ENCODE measurements at places on chromosomes 7 and 10.

DNA sequence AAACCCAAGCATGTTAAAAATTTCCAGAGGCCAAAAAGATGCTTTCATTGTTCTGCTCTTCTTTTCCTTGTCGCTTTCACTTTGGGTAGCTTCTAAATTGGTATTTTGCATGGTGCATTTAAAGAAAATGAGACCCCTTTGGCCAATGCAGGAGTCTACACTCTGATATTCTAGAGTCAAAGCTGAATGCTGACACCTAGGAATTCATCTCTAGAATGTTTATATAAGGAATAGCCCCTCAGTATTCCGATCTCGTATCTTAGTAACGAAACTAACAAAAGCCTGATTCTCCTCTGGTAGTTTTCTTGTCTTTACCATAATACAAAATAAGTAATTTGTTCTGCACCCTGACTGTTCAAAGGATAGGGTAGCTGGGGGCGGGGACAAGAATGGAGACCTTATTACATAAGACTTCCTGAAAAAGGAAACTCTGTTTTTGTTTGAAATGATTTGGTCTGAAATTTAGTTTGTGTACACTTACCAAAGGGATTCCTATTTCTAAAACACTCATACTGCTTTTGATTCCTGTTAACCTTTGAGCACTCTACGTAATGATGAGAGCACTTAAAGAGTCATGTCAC is 17.1 kb downstream of the IKZF1 start:
- peaks cover 76% of the 10 kb centered on the region for H3K4me1 ChIP-seq
- H3K36me3 ChIP-seq: peaks cover 65% of the 10 kb centered on the region
- peak overlapping the region; percentile 7 for H3K4me3 ChIP-seq
- DNase-seq: peak; percentile 84
- no peaks in the 10 kb centered on the region for H3K27me3 ChIP-seq

DNA sequence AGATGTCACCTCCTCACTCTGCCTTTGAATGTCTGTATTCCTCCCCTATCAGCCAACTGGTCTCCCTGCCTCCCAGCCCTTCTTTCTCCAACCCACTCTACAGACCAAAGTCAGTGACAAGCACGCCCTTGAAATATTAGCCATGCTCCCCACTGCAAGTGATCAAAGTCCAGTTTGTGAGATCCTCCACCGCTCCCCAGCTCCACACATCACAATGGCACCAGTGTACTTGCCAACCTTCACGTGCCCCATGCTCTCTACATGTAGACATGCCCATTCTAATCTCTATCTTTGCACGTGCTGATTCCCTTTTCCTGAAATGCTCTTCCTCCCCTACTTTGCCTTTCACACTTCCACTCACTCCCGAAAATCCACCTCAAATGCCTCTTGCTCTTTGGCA is 150.9 kb downstream of the GRID1 start:
- H3K4me3 ChIP-seq: no peak overlapping the region
- peaks cover 5% of the 10 kb centered on the region for H3K27me3 ChIP-seq
- H3K27ac ChIP-seq: no peak overlapping the region
- DNase-seq: no peak
- H3K4me1 ChIP-seq: no peaks in the 10 kb centered on the region
- no peaks in the 10 kb centered on the region for H3K36me3 ChIP-seq

DNA sequence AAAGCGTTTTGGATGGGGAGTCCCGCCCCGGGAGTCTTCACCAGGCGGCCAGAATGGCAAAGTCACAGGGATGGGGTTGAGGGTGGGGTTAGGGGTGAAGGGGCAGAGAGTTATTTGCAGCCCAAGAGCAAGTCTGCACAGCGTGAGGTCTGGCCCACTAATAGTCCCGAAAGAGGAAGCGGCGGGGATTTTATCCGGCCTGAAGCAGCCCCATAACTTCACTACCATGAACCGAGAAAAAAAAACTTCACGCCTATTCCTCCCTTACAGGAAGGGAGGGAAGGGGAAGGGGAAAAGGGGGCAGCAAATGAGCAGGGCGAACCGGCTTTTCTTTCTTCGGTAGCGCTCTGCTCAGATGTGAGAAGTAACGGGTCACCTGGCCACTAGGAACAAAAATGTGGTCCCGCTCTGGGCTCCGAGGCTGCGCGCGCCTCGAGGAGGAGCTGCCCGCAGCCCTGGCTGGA is 712 bp downstream of the ITPRIP start:
- no peaks in the 10 kb centered on the region for H3K27me3 ChIP-seq
- H3K27ac ChIP-seq: peak overlapping the region; percentile 88
- DNase-seq: peak; percentile 42
- H3K36me3 ChIP-seq: peaks cover 4% of the 10 kb centered on the region
- peaks cover 42% of the 10 kb centered on the region for H3K4me1 ChIP-seq
- peak overlapping the region; percentile 93 for H3K4me3 ChIP-seq

DNA sequence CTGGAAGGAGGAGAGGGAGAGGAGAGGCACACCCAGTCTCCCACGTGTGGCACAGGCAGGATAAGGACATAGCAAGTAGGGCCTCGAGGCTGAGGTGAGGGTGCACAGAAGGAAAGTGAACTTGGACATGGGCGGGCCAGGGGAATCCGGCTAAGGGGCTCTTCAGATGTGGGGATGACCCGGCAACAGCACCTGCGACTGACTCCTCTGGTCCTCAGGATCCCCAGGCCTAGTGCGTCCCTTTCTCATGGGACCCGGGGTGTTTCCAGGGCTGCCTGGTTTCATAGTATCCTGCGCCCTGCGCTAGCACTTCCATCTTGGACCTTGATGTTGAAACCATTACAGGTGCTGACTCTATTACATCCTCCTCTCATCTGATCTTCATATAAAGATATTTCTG is 96.1 kb upstream of the LYZL2 start:
- no peak overlapping the region for H3K4me3 ChIP-seq
- H3K4me1 ChIP-seq: no peaks in the 10 kb centered on the region
- DNase-seq: no peak
- no peak overlapping the region for H3K27ac ChIP-seq
- no peaks in the 10 kb centered on the region for H3K27me3 ChIP-seq
- H3K36me3 ChIP-seq: no peaks in the 10 kb centered on the region

- DNase-seq: no peak
- H3K4me1 ChIP-seq: no peaks in the 10 kb centered on the region
- no peaks in the 10 kb centered on the region for H3K27me3 ChIP-seq
- no peak overlapping the region for H3K4me3 ChIP-seq
- no peak overlapping the region for H3K27ac ChIP-seq
Measured at GRCh38 chr7:133514551-133514950, 261.7 kb downstream of the EXOC4 start.

DNA sequence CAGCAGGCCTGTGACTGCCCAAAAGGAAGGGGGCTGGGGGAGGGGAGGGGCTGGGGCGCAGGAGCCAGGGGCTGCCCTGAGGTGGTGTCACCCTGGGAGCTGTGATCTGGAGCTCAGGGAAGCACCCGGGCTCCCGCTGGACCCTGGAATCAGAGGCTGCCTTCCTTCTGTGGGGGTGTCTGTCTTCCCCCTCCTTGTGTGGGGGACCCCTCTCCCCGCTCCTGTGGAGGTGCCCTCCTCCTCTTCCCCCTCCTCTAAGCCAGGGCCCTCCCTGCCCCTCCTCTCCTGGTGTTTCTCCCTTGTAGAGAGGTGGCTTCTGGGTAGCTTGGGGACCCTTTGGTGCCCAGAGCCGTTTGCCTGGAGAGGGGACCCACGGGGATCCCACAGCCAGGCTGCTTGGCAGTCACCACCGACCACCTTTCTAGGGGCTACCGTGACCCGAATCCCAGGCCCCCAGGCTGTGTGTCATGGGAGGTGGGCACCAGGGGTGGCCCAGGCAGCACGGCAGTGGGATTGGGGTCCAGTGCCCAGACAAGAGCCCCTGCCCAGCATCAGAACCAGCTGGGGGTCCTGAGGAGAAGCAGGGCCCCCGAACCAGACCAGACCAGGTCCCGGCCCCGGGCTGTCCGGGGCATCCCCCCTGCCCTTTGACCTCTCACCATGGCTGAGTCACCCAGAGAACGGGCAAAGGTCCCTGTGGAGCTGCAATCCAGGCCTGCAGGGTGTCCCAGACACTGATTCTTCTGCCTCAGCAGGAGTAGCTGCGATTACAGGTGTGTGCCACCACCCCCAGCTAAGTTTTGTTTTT is 741 bp downstream of the PRAP1 start:
- no peak for DNase-seq
- no peak overlapping the region for H3K4me3 ChIP-seq
- H3K27me3 ChIP-seq: no peaks in the 10 kb centered on the region
- no peaks in the 10 kb centered on the region for H3K4me1 ChIP-seq
- no peak overlapping the region for H3K27ac ChIP-seq

DNA sequence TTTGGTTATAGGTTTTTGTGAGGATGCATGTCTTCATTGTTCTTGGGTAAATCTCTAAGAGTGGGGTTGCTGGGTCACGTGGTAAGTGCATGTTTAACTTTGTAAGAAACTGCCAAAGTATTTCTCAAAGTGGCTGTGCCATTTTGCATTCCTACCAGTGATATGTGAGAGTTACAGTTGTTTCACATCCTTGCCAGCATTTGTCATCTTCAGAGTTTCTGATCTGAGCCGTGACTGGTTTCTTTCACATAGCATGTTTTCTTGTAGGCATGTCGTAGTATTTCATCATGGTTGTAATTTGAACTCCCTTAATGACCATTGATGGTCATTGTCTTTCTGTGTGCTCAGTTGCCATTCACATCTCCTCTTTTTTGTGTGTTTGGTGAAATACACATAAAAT is 286.0 kb downstream of the RNLS start:
- H3K4me1 ChIP-seq: peaks cover 11% of the 10 kb centered on the region
- H3K36me3 ChIP-seq: no peaks in the 10 kb centered on the region
- H3K27ac ChIP-seq: no peak overlapping the region
- no peak for DNase-seq
- H3K4me3 ChIP-seq: no peak overlapping the region
